ENCODE measurements at places on chromosomes 16 and 17.

GRCh38 chr17:17870247-17870646, 33.5 kb upstream of the SREBF1 start:
- DNase-seq = no peak

DNA sequence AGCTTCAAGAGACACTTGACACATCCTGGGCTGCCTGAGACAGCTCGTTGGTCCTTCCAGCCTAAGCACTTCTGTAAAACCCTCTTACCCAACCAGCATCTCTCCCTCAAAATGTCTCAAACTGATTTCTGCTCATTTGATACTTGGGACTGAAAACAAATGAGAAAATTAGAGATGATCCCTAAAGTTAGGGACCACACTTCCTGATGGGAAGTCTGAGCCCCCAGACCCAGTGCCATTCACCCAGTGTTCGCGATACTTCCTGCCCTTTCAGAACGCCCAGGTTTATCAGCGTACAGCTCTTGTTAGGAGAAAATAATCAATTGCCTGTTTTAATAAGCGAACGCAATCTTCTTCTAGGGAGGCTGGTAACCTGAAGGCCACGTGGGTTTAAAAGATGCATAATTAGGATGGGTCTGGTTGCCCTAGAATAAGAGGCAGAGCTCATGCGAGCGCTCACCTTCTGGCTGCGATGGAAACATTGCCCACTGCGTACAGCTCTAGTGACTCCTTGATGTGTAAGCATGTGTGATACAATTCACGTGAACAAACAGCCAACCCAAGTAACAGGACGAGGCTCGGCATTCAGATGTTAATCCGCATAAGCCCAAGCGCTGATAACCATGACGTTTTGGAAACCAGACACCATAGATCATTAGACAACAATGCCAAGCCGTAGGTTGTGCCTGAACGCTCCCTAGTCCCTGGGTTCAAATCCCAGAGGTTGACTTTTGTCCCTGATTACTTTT, 213.1 kb downstream of the FOXL1 start:
- DNase-seq = no peak

GRCh38 chr16:67685388-67686112, 18.9 kb downstream of the C16orf86 start:
- DNase-seq = no peak

DNA sequence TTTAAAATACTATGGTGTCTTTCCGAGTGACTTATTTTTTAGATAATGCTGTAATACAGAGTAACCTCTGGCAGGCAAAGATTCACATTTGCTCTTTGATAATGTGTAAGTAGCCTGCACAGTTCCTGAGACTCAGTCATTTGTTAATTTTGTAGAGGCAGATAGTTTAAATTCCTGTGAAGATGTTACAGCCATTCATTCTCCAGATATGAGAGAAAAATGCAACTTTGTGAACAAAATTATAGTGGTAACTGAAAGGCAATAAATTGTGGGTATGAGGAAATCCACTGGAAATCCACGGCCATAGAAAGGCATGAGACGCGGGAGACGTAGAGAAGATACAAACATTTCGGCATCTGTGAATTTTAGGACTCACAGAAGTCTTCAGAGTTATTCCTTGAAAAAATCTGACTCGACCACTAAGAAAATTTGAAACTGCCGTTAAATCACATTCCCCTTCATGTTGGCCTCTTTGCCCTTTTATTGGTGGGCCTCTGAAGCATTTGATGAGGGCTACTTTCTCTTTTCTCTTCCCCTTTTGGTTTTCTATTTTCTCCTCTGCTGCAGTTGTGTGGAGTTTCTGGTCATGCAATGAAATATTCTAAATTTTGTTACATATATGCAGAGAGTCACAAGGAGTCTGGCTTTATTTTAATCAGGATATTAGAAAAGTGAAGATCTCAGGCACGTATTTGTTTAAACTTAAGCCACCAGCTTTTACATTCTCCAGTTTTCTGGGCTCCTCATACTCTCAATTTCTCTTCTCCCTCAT, 18.8 kb downstream of the HS3ST3A1 start:
- DNase-seq = no peak
